ENCODE measurements at places on chromosomes 1 and 21.

DNA sequence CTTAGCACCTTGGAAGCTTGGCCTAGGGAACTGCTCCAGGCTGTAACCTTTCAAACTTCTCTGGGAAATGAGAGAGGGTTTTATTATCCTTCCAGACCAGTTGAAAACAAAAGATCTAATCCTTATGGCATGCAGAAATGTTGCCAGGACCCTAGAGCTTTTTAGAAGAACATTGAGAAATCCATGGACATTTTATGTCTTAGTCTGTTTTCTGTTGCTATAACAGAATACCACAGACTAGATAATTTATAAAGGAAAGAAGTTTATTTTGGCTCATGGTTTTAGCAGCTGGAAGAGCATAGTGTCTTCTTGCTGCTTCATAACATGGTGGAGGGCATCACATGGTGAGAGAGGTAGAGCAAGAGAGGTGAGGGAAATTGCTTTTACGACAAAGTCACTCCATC lies 25.8 kb downstream of the OSBPL9 start:
- DNase-seq, result peak; percentile 90

GRCh38 chr1:205633421-205633976 lies 1.7 kb upstream of the ELK4 start:
- peak; percentile 17 for DNase-seq

- no peak for DNase-seq
These were observed 75.3 kb upstream of the PALMD start for GRCh38 chr1:99570486-99571089.

DNA sequence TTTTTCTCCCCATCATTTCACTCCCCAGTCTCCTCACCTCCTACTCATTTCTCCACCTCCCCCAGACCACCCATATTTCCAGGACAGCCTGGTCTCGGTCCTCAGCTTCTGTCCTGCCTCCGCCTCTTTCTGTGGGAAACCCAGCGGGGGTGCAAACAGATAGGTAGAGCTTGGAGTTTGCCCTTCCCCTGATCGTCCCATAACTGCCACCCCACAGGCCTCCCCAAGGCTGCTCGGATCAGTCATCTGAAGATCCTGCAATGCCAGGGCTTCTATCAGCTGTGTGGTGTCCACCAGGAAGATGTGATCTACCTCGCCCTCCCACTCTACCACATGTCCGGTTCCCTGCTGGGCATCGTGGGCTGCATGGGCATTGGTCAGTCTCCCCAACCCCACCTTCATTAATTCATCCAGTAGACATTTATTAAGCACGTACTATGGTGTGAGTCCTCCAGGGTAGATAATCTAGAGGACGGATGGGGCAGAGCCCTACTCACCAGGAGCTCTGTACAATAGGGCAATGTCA lies 1.7 kb downstream of the SLC27A3 start:
- DNase-seq, result no peak

DNA sequence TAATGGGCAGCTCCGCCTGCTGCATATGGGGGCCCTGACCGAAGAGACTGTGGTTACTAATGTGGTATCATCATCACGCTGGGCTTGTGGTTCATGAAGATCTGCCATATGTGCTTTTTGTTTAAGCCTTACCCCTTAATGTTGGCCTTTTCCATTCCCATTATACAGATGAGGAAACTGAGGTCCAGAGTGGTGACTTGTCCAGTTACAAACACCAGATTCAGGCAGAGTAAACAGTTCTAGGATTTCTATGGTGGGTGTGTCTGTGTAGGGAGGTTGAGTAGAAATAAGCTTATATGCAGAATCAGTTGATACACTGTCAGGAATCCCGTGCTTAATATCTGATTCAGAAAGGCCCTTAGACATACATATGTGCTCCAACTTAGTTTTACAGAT lies 691 bp downstream of the UTP11 start:
- no peak for DNase-seq

DNA sequence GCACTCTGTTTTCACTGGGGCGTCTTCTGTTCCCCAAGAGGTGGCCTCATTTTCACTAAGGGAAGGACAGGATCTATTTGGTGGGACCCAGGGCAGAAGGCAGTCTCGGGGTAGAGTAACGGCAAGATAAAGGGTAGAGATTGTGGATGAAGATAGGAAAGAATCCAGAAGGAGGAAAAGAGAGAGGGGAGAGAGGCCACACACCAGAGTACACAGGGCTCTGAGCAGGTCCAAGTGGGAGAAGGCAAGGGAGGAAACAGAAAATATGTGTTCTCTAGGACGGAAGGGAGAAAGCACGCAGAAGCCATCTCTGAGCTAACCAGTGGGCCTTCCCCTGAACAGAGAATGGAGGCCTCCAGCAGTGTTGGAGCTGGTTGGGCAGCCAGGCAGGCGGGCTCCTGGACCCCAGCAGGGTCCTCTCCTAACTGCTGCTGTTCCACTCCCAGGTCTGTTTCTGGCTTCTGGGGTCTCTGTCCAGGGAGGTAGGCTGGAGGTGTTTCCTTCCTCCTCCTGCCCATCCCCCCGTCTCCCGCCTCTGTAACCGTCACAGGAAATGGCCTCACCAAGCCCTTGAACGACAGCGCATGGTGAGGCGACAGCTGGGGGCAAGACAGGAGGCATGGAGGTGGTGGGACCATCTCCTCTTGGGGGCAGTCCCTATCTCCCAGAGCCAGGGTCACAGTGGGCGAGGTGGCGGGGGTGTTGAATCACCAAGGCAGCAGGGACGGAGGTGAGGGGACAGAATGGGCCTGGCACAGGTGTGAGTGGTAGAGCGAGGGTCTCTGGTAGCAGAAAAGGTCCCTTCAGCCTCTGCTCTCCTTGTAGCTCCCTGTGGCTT lies 649 bp downstream of the PTPN7 start:
- no peak for DNase-seq

DNA sequence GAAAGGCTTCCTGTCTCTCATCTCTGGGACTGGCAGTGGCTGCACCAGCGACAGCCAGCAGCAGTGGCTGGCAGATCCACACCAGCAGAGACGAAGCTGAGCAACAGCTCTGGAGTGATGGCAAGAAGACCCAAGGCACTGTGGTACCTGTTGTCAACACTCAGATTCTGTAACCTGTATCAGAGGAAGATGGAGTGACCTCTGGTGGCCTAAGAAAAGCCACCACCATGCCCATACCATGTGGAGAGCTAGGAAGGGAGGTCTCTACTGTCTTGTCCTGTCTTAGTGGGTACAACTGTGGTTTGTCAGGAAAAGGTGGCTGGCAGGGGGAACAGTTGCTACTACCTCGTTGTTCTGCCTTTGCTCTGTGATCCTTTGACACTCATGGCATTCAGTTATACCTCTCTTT lies 22.5 kb upstream of the RHBDL2 start:
- DNase-seq, result no peak

- no peak for DNase-seq
These were observed 127.8 kb downstream of the GABPA start for GRCh38 chr21:25862596-25862995.

DNA sequence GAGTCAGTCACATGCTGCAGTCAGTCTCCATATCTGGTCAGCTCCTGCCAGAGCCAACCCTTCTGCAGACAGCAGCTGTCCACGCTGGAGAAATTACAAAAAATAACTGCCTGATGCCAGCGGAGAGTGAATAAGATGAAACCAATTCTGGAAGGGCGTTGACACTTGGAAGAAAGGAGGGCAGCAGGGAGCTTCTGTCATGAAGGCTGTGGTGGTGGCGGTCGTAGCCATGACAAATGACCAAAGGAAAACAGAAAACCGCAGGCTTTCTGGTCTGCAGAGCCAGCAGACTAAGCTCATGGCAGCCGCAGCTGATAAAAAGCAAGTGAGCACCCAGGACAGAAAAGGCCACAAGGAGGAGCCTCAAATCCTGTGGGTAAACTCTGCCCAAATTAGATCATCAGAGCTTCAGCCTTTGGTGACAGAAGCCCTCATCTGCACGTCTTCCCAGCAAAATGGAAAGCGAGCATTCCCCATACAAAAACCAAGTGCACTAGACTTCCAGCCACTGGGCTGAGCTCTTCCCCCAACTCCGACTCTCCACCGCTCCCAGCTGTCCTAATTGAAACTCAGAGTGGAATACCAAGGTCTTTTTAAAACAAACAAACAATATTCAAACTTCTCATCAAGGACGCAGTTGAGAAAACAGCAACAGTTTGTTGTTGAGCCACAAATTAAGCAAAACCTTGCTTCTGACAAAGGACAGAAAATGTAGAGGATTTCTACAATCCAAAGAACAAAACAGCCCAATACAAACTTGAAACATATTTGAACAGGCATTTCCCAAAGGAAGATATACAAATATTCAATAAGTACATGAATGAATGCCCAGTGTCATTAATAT lies 28.7 kb downstream of the RSPH1 start:
- no peak for DNase-seq

- DNase-seq, result no peak
These were observed 29.0 kb downstream of the TNR start for GRCh38 chr1:175714350-175714749.

GRCh38 chr1:195097316-195097715 lies 1510.9 kb downstream of the KCNT2 start:
- no peak for DNase-seq

- DNase-seq, result no peak
These were observed 76.6 kb upstream of the VAV3 start for GRCh38 chr1:108041360-108042142.

All from HCEC 1CT (cell line).